Stimulated activated naive CD4-positive, alpha-beta T cell (primary cell): ENCODE measurements at places on chromosomes 7 and 10.

DNA sequence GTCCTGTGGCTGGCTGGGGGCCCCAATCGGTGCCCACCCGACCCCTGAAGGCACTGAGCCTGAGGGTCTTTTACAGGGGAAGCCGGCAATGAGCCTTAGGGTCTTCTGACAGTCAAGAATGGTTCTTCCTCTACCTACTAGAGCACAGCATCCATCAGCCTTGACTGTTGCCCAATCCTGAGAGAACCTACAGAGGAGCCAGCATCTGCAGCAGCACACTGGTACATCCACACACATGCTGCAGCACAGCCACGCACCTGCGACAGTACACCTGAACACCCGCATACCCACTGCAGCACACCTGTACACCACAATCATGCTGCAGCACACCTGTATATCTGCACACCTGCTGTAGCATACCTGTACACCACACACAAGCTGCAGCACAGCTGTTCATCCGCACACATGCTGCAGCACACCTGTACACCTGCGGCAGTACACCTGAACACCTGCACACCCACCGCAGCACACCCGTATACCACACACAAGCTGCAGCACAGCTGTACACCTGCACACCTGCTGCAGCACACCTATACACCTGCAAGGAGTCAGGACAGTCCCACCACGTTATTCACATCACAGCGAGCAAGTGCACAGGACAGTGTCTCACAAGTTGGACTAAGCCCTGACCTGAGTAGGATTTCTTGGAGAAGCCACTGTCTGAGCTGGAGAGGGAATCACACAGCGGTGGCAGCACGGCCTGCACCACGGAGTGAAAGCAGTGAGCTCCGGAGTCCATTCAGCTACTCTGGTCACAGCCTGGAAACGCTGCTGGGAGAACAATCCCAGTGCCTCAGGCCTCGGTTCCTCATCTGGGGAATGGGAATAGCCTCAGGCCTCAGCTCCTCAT lies 56.4 kb downstream of the VIPR2 start:
- no peak for DNase-seq

- DNase-seq = no peak
Observed at GRCh38 chr7:12524794-12525386, 45.6 kb upstream of the SCIN start.

GRCh38 chr7:3895341-3896116 lies 594.5 kb downstream of the SDK1 start:
- no peak for DNase-seq

DNA sequence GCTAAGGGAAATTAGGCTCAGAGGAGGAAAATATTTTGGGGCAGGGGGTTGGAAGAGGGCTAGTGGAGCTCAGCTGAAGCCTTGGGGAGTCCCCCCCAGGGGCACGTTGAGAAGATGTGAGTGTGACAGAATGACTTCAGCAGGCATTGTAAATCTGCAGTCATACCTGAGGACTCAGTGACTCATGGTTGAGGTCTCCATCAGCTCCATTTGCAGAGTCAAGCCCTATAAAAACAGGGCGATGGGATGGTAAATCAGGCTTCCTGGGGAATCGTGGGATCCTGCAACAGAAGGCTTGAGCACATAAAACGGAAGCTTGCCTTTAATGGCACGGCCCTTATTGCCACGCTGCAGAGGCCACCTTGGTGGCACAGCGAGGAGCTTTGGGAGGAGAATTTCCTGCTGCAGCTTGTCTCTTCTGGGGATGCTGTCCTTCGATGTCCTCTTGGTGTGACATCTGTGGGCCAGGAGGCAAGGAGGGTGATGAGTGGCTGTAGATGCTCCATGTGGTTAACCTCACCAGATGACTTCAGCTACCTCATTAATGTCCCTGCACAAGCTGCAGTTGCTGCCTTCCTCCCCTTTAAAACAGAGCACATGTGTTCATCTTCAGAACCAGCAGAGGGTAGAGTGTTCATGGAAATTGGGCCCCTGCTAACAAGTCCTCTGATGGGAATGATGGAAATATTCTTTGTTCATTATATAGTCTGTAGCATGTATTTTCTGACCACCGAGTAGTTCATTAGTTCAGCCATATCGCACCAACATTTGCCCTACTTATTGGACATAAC lies 285.9 kb downstream of the LRMDA start:
- no peak for DNase-seq

GRCh38 chr7:50470250-50471163 lies 20.4 kb upstream of the FIGNL1 start:
- no peak for DNase-seq

GRCh38 chr10:35781643-35782035 lies 139.5 kb upstream of the FZD8 start:
- DNase-seq = no peak

- DNase-seq = no peak
Observed at GRCh38 chr10:99394761-99395386, 35.5 kb downstream of the GOT1 start.

DNA sequence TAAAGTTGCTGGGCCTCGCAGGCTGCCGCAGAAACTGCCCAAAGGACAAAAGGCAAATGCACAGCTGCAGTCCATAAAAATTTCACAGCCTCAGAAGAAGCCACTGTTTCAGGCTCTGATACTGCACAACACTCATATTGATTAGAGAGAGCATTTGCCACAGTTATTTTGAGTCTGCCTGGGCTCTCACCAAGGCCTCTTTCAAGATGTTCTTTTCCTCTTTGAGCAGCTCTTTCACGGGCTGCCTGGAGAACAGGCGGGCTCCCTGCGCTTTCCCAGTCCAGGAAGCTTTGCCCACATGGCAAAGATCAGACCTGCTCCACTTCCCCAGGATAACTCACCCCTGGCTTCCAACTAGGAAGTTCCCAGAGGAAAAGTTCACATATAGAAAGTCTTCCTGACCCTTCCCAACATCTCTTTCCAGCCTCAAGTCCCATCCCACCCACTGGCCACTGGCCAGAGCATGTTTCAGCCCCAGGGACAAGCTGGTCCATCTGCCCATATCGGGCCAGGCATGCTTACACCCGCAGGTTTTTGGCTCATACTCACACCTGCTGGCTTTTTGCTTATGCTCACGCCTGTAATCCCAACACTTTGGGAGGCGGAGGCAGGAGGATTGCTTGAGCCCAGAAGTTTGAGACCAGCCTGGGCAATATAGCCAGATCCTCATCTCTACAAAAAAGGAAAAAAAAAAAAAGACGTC lies 3.3 kb downstream of the SLIT1 start:
- no peak for DNase-seq

- no peak for DNase-seq
Observed at GRCh38 chr10:49400365-49400764, 4.5 kb upstream of the DRGX start.

DNA sequence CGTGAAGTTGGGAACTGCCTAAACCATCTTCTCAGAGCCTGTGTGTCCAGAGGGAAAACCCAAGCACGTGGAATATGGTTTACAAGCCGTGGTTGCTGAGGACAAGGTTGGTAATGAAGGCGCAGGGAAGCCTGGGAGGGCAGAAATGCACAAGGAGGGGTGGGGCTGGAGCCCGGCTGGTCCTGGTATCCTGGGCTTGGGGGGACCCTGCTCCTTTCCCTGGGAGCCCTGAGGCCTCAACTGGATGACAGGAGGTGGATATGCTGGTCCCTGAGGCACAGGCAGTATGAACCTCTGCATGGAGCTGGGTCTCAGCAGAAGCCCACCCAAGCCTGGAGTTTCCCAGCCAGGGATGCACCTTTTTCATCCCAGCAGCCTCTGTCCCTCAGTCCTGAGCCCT lies 80.3 kb upstream of the RET start:
- DNase-seq = no peak

GRCh38 chr7:130875265-130875741 lies 141.3 kb upstream of the KLF14 start:
- peak; percentile 20 for DNase-seq

DNA sequence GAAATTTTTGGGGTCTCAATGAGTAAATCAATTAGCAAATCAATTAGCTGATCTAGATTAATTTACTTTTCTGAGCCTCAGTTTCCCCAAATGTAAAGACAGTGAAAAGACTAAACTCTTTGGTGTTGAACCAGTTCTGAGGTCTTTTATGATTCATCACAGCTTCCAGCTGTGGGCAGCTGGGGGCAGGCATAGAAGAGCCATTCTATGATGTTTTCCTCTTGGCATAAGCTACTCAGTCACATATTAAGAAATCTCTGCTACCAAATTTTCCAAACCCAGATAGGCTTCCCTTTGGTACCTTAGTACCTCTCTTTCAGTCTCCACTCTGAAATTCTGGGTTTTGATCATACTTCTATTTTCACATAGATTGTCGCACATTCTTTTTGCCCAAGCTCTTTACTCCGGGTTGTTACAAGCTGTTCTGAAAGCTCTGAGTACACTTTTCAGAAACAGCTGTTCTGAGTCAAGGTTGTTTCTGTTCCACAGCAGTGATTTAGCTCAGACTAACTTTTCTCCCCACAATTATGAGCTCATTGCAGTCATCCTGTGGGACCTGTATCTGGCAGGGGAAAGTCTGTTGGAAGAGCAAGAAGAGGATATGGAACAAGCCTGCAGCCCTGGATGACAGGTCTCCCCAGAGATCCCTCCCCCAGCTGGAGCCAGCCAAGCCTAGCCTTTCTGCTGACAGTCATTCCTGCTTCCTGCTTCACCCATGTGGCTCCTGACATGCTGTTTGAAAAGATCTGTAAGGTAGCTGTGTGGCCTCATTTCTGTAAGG lies 599.6 kb upstream of the GHITM start:
- DNase-seq = no peak

DNA sequence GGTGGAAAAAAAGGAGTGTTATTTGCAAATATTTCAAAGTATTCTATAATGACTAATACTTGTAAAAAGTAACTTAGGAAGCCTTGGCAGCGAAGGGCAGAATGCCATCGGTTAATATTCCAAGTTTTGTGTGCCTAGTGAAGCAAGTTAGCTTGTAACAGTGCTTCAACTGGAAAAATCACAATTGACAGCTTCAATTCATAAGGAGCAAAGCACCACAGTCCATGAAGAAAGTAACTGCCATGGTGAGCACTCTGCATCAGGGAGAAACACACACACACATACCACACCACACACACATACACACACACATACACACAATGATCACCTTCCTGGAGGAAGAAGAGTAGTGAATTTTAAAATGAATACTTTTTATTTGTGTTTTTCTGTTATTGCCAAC lies 298.3 kb downstream of the CNTNAP2 start:
- no peak for DNase-seq

DNA sequence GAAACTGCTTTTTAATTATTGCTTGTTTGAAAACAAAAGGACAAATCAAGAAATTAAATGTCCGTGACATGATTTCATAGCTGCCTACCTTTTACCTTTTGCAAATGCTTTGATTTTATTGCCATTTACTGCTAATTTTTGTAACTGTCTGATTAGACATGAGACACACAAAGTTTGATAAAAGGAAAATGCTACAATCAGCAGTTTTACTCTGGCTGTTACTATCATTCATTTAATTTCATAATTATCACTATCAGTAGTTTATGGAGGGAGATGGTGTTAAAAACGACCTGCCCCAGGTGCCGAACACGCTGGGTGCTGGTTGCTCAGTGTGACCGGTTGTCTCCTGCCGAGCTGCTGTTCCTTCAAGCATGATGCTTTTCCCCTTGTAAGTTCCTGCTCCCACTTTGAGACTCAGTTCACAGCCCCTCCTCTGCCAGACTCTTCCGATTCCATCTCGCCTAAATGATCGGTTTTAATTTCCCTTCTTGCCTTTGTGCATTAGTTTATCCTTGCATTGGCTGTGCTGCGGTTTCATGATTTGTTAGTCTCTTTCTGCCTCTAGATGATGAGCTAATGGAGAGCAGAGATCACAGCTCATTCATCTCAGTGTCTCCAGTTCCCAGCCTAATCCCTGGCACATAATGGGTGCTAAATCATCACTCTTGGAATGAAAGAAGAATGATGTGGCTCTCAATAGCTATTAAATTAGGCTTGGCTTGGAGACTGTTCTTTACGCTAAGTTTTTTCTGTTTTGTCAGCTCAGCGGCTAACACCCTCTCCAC lies 110.6 kb downstream of the PFKFB3 start:
- no peak for DNase-seq

DNA sequence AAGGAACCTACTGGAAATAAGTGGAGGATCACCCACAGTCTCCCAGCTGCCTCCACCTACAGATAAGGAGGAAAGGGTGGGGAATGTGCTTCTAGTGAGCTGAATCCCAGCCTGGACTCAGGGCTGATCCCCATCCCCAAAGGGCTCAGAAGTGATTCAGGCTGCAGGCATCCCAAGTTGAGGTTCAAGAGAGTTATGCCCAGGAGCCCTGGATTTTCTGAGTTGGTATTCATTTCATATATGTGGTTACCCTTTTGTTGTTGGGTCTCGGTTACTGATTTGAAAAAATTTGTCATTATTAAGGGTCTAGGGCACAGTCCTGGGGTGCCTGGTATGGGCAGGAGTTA lies 30.0 kb upstream of the SRGN start:
- DNase-seq = no peak

GRCh38 chr7:157238087-157238486 lies 98.7 kb upstream of the DNAJB6 start:
- DNase-seq = no peak

- no peak for DNase-seq
Observed at GRCh38 chr7:53904355-53904754, 637.8 kb upstream of the VSTM2A start.

DNA sequence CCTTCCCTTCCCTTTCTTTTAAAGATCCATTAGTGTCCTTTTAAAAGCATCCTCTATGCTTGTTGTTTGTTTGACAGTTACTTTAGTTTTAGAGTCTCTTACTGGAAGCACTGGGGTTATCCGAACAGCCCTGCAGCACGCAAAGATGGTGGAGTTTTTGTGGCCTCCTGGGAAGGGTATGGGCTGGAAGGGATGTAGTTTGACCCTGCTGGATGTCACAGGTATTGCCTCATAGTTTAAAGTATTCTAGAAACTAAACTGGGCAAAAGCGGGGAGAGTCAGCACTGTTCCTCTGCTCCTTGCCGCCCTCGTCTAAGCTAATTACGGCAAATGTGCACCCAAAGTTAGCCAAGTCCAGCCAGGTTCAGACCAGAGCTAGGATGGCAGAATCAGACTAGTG lies 35.8 kb upstream of the GNAI1 start:
- DNase-seq = no peak

GRCh38 chr10:50501924-50502452 lies 121.8 kb downstream of the SGMS1 start:
- no peak for DNase-seq

DNA sequence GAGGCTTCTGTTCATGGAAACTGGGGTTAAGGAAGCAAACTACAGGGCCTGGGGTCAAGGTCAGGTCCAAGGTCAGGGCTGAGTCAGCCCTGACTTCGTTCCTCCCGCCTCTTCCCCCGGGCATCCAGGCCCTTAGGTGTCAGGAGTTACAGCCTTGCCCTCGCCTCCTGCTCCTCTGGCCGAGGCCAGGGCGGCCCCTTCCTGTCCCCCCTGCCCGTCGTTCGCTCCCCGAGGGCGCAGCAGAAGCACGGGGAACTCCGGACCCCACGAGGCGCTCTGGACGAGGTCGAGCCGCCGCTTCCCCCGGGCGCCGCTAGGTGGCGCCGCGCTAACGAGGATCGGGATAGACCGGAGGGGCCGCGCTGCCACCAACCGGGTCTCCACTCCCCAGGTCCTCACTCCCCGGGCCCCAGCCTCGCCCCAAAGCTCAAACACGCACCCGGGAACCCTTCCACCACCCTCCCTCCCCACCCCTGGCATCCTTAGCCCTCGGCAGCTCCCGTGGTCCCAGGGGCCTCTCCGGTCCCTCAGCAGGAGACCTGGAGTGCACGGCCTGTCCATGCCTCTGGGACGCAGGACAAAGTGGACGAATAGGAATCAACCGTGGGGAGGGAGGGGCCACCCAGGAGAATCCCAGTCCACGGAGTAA lies 59.2 kb upstream of the MYL10 start:
- DNase-seq = peak; percentile 67

GRCh38 chr10:93404048-93404354 lies 78.1 kb downstream of the MYOF start:
- no peak for DNase-seq
